EL (cell line): ENCODE measurements at places on chromosomes 7 and 10.

GRCh38 chr10:52900593-52900992 is 128.0 kb upstream of the MBL2 start:
- no peak for DNase-seq

GRCh38 chr10:20180766-20181165 is 364.5 kb downstream of the PLXDC2 start:
- no peak for DNase-seq

DNA sequence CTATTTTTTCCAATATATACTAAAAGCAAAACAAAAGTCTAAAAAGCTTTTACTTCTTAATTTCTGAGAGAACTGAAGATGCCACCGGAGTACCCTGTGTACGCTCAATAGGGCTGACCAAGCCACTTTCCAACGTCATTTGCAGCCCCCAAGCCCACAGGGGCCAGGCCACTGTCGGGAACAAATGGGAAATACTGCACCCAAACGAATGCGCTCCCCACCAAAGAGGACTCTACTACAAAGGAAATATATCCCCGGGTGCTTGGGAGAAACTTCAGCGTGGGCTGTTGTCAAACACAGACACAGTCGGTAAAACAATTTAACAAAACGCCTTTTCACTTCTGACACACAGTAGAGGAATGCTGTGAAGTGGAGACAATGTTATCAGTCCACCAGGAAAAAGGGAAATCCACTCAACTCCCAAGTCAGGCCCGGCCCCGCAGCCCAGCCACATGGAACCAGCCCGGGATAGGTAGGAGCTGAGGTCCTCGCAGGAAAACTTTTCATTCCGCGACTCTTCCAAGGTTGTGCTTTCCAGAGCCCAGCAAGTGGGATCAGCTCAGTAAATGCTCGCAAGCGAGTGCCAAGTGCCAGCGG is 1.4 kb downstream of the PARD3 start:
- peak; percentile 71 for DNase-seq

GRCh38 chr10:124465003-124465776 is 3.6 kb downstream of the LHPP start:
- DNase-seq = no peak

DNA sequence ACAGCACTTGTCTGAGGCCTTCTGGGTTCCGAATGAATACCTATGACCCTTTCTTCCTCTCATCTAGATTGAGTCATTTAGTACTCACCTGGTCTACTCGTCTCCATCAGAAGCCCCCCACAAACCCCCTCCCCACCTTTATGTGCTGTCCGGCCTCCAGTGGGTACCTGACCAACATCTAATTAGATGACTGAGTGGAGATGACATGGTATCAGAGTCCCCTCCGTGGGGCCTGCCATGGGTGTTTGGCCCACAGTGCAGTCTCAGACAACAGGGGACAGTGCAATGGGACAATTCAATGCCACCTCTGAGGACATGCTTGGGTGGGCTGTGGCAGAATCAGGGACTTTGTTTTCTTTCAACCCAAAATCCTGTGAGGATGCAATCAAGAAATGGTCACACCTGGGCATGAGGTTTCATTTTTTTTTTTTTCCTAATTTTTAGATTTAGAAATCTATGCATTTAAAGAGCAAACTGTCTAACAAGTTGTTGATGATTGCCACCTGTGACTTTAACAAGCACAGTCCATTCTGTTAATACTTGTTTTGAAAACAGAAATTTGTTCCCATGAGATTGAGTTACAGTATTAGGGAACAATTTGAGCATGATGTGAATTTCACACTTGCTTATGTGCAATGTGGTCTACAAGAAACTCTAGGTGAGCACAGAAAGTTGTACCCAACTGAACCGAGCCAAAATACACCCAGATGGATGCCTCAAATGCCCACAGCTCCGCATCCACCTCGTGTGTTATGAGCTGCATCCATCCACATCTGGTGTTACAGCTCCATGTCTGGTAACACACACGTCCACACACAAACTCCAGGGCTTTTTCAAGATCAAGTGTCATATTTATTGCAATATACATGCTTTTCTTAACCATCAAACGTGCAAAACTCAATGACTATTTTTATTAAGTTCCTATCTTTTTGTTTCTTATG is 27.5 kb downstream of the GPRIN2 start:
- DNase-seq = no peak

GRCh38 chr7:5625938-5626337 is 155.5 kb downstream of the RNF216 start:
- peak; percentile 93 for DNase-seq

- DNase-seq = no peak
Observed at GRCh38 chr7:148553979-148554378, 36.6 kb upstream of the C7orf33 start.

GRCh38 chr10:130463876-130464364 is 327.7 kb downstream of the GLRX3 start:
- DNase-seq = no peak

DNA sequence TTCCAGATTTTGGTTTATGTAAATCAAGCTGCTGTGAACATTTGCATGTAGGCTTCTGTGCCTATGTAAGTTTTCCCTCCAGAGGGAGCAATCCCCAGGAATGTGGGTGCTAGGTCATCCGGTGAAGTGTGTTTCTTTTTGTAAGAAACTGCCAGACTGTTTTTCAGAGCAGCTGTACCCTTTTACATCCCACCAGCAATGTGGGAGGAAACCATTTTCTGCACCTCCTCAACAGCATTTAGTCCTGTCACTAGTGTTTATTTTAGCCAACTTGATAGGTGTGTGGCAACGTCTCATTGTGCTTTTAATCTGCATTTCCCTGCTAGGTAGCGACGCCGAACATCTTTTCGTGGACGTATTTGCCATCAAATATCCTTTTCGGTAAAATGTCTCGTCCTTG is 395.7 kb upstream of the FOXK1 start:
- DNase-seq = no peak

DNA sequence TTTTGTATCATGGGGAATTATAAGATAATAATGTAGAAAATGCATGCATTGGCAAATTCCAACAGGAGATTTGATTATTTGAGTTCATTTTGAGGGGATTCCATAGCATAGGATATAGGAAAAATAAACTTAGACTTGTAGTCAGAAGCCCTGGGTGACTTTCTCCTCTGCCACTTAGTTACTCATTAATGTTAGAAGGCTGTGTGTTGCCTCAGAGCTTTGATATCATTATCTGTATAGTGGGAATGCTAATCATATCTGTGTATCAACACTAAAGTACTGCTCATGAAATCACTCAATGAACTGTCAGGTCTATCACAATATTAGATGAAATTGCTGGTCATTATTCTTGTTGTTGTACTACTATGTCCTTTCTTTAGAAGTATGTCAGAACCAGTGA is 23.0 kb upstream of the TEX47 start:
- no peak for DNase-seq

- peak; percentile 77 for DNase-seq
Observed at GRCh38 chr10:10786109-10787090, 231.3 kb upstream of the CELF2 start.

GRCh38 chr7:133696056-133696455 is 431.1 kb upstream of the LRGUK start:
- no peak for DNase-seq

- no peak for DNase-seq
Observed at GRCh38 chr10:6986927-6987326, 406.9 kb upstream of the PRKCQ start.

DNA sequence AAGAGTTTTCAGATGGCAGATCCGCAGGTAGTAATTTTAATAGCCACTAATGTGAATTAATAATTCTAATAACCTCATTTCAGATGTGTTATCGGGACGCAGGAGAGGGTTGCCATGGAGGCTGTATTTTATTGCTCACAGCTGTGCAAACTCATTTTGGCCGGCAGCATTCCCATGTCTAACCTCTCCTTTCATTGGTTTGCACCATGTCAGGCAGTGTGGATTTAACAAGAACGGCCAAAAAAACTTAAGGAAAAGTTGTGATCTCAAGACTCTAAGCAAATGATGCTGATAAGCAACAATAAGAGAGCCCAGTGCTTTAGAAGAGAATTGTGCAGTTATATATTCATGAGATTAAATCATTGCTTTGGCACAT is 88.7 kb upstream of the NRP1 start:
- no peak for DNase-seq

- DNase-seq = no peak
Observed at GRCh38 chr7:34807548-34808340, 149.7 kb downstream of the NPSR1 start.

- peak; percentile 29 for DNase-seq
Observed at GRCh38 chr10:94192974-94193373, 169.8 kb downstream of the NOC3L start.

GRCh38 chr7:134710854-134711624 is 64.4 kb downstream of the BPGM start:
- DNase-seq = peak; percentile 39

DNA sequence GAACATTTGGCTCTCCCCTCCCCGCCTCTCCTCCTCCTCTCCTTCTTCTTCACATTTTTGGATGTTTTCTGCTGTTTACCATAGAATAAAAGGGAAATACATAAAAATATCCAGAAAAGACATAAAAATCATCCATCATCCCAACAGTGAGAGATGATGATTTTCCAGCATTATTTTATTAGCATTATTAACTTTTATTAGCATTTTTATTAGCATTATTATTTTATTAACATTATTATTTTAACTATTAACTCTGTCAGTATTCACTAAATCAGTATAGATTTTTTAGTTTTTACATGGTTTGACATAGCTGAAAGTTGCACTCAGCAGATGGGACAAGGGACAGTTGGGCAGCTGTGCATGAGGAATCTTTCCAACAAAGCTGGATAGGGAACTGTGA is 16.2 kb upstream of the SLC35B4 start:
- no peak for DNase-seq

- peak; percentile 36 for DNase-seq
Observed at GRCh38 chr10:60203993-60204618, 185.6 kb downstream of the ANK3 start.

DNA sequence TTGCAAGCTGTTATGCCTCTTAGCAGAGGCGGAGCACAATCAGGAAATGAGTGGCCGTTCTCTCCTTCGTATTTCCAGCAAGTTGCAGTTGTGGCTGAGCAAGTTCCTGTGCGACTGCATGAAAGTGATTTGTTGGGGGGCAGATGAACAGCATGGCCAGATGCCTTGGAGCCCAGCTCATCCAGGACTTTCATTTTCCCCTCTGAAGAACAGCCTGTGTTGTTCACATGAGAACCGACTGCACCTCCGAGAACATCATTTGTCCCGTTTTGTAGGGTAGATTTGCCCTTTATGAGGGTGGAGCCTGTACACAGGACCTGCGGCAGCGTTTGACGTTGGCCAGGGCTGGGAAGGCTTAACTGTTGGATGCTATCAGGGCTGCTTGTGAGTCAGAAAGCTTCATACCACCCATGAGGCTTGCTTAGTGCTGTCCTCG is 4.4 kb downstream of the BAG3 start:
- DNase-seq = peak; percentile 88

DNA sequence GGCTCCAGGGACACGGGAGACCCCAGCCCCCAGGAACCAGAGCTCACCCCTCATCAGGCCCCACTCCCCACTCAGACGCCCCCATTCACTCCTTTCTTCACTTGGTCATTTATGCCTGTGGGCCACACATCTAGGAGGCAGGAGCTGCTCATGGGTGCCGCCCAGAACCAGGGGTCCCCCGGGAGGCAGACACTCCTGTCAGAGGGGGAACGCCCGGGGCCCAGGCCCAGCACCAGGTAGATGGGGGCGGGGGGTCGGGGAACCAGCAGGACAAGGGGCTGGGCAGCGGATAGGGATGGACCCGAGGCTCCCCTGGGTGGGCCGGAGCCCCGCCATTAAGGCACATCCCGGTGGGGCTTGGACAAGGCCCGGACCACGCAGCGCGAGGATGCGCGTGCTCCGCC is 11.8 kb downstream of the CALY start:
- DNase-seq = no peak

GRCh38 chr7:146772601-146773000 is 656.0 kb downstream of the CNTNAP2 start:
- no peak for DNase-seq

DNA sequence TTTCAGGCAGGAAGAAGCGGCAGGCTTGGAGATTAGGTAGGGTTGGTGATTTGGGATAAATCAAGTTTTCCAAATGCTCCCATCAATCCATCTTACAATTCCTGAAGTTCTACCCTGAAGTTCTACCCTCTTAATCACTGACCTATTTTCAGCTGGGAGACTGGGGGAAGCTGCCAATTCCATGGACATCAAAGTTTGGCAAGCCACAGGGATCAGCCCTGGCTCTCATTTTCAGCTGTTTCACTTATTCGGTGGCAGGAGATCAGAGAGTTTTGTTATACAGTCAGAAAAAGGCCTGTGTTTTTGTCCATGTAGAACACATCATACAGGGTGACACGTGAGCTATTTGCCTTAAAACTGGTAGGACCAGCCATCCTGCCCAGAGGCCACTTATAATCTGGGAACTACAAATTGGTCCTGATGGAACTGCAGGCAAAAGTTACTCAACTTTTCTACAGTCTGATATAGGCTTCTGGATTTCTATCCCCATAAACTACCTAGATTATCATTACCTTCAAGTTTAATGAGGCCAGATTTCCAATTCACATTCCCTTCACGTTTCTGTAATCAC is 112.9 kb upstream of the ZNF746 start:
- no peak for DNase-seq

GRCh38 chr7:124781907-124782734 is 16.5 kb upstream of the GPR37 start:
- no peak for DNase-seq

GRCh38 chr7:46752881-46753366 is 829.0 kb downstream of the TNS3 start:
- peak; percentile 87 for DNase-seq

- peak; percentile 11 for DNase-seq
Observed at GRCh38 chr7:16921644-16922257, 40.0 kb upstream of the AGR3 start.

GRCh38 chr10:97782455-97783228 is 10.8 kb upstream of the SFRP5 start:
- DNase-seq = no peak

DNA sequence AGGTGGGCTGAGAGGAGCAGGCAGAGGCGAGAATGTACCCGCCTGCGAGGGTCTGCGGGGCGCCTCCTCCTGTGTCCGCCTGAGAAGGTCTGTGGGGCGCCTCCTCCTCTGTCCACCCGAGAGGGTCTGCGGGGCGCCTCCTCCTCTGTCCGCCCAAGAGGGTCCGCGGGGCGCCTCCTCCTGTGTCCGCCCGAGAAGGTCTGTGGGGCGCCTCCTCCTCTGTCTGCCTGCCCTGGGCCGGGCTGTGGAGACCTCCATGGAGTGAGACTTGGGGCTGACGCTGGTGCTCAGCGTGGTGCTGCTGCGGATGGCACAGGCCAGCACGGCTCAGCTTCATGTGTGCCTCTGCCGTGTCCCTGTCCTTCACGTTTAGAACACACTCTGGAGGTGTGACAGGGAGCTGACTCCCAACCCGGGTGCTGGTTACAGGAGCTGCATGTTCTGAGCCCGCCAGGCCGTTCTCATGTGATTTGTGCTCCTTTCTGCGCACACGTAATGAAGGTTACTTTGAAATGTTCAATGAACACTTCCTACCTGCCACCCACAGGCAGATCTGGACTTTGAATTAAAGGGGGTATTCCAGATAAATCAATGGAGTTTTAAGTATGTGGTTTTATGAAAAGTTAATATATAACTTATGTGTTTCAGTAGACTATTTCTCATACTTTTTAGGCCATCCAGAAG is 20.5 kb upstream of the GET4 start:
- DNase-seq = no peak

GRCh38 chr7:142760071-142760642 is 10.6 kb upstream of the PRSS2 start:
- no peak for DNase-seq
